ENCODE measurements at places on chromosomes 6 and 20.

GRCh38 chr6:167719920-167720319 lies 106.8 kb upstream of the AFDN start:
- DNase-seq, result no peak

DNA sequence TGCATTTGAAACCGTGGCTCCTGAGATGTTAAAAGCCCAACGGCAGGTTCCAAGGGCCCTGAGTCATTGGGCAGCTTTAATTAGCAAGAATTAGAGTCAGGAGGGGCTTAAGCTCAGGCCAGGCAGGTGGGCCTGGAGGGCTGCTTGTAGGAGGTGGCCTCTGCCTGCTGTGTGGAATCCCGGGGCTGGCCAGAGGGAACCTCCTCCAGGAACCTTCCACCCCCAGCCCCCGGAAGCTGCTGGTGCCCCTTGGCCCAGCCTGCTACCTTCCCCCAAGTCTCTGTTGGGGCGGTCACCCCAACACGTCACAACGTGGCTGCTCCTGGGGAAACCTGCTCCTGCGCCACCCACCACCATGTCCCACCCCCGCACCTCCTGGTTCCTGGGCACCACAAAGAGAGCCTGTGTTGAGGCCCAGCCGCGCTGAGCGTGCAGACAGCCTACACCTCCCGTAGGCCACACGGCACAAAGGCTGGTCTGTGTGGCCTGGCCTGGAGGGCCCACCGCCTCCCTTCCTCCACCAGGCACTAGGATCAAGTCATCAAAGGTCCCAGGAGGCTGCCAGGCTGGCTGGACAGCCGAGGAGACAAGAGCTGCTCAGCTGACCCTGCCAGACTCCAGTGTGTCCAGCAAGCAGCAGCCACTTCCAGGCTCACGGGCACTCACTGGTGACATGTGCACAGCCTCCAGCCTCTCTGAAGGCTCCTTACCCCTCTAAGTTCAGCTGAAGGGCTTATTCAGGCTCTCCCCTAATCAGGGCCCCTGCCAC lies 86.3 kb downstream of the SNX5 start:
- DNase-seq, result no peak

DNA sequence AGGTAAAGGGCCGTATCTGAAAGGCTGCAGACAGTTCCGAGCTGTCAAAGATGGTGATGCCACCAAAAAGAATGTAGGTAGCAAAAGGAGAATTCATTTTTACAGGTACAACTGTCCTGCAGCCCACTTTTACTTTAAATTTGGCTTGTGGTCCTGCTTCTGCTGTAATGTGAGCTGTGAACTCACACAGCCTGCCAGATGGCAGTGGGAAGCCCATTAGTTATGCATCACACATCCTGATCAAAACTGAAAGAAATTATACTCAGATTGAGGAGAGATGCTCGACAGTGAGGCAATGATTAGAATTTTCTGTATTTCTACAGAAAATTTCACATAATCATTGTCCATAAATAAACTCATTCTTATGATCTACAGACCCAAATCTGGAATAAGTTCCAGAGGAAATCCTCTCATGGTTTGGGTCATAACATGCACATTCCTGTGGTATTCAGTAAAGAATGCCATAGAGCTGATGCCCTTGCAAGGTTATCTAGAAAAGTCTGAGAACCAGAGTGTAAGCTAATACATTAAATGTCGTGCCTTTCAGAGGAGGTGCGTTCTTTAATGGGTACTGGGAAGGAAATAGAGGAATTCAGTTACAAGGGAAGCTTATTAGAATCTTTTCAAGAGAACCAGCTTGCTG lies 23.9 kb upstream of the E2F3 start:
- no peak for DNase-seq

- no peak for DNase-seq
Observed at GRCh38 chr6:110786696-110787095, 28.6 kb downstream of the CDK19 start.

DNA sequence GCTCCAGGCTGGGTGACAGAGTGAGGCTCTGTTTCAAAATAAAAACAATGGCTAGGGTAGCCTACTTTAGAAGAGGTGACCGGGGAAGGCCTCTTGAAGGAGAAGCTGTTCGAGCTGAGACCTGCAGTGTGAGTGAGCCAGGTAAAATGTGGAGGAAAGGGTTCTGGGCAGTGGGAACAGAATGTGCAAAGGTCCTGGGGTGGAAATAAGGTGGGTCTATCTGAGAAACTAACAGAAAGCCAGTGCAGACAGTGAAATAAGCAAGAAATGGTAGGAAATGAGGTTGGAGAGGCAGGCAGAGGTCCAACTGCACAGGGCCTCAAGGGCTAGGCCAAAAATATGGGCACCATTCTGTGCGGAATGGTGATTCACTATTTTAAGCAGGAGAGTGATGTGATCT lies 53.4 kb downstream of the BPIFB1 start:
- no peak for DNase-seq

DNA sequence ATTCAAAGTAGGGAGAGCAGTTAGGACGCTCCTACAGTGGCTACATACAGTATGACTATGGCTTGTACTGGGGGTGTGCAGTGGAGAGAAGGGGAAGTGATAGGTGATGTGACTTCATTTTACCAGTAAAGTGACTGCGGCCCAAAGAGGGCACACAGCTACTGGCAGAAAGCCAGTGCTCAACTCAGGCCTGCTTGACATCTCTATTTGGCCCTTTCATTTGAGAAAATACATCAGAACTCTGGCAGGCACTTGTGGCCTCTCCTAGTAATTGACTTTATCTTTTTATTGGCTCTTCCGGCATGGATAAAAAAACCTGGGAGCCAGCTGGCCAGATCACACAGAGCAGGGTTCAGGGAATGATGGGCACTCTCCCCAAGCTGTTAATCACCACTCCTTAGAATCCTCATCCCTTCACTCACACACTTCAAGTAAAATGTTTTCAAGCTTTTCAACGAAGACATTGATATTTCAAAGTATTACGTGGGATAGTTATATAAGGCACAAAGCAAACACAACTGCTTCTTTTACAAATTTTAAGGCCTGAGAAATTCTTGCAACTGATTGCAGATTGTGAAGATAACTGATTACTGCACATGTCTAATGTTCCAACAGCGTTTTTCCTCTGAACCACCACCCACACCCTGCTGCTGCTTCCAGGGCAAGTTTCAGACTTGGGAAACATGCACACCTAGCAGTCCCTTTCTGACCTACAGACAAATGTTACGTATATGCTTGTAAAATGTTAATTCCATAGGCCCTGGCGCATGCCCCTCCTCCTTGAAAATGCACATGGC lies 73.5 kb downstream of the TNFRSF21 start:
- DNase-seq, result no peak

- DNase-seq, result no peak
Observed at GRCh38 chr20:2983508-2983907, 59.9 kb upstream of the GNRH2 start.

- no peak for DNase-seq
Observed at GRCh38 chr6:69601132-69601531, 195.7 kb downstream of the LMBRD1 start.

- DNase-seq, result no peak
Observed at GRCh38 chr6:161023316-161023715, 31.7 kb downstream of the MAP3K4 start.

DNA sequence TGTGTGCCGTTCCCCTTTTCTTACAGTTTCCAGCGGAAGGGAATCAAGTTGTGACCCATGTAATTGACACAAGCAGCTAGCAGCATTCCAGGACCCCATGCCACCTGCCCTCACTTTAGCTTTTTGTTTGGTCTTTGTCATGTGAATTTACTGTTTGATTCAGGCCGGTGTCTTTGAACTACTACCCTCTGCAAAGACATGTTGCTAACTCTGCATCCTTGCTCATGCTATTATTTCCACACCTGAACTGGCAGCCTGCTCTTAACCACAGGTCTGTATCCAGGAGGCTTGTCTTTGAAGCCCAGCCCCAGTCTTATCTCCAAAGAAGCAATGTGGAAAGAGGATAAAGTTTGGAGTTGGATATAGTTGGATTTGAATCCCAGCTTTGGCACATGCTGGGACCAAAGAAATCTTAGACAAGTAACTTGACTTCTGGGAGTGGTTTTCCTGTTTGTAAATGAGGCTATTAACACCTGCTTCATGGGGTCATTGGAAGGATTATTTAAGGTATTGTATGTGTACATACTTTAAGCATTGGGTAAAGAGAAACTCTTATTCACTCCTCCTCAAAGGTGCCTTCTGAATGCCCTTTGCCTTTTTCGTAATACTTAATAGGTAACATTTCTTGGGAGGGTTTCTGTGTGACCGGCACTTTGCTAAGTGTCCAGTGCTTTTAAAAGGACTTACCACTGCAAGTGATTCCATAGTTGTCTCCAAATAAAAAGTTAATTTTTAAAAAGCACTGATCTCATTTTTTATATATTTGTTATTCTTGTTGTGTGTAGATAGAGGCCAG lies 52.4 kb downstream of the RALY start:
- no peak for DNase-seq

DNA sequence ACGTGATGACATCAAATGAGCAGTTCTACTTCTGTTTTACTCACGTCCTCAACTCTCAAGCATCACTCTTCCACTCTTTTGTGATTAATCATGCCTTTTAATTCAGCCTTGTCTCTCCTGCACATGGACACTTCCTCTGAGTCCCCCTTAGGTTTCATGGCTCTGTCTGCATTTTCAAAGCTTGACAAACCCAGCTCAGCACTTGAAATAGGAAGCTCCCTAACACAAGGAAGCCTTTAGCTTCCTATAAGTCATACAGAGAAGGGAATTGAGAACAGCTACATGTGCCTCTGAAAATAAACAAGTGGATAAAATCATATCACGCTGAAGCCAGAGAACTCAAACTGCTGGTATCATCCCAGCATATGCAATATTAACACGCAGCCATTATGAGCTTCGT lies 21.2 kb downstream of the KIF16B start:
- no peak for DNase-seq

GRCh38 chr6:129267028-129267427 lies 384.1 kb downstream of the LAMA2 start:
- DNase-seq, result no peak

GRCh38 chr20:62776692-62777527 lies 19.4 kb upstream of the MRGBP start:
- DNase-seq, result peak; percentile 75
